ENCODE measurements at places on chromosomes 5 and 9.

GRCh38 chr9:134234687-134235359, 70.5 kb upstream of the RNU6ATAC start:
- no peak for DNase-seq

- DNase-seq, result no peak
Observed at GRCh38 chr9:92359394-92359995, 33.7 kb downstream of the CENPP start.

- DNase-seq, result no peak
Observed at GRCh38 chr5:82641331-82642003, 363.3 kb upstream of the RPS23 start.

GRCh38 chr5:166178411-166179080, 2112.9 kb upstream of the WWC1 start:
- DNase-seq, result no peak

DNA sequence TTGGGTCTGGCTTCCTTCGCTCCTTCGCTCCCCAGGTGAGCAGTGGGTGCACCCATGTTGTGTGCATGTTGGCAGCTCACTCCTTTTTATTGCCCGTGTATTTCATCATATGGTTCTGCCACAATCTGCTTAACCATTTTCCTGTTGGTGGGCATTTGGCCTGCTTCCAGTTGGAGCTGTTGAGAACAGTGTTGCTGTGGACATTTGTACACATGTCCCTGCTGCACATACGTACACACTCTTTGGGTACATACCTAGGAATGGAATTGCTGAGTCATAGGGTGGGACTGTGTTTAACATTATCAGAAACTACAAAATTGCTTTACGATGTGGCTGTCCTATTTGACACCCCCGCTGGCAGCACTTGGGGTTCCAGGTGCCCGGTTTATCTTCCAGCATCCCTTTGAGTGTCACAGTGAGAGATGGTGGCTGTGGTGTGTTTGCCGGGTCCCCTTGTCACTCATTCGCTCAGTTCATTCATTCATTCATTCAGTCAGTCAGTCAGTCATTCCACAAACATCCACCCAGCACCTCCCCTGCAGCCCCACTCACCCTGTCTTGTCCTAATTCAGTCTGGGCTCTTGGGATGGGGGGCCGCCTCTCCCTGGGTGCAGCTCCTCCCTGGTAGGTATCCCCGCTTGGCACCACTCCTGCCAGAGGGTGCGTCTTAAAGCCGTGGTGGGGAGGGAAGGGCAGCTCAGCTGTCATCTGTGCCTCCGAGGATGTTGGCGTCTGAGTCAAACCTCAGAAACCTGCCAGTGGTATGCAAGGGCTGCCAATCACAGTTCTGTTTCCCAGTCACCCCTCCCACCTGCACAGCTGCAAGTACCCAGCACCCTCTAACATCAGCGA, 7.9 kb upstream of the FIBCD1 start:
- no peak for DNase-seq

GRCh38 chr5:80860924-80861613, 99.1 kb upstream of the RASGRF2 start:
- no peak for DNase-seq

- no peak for DNase-seq
Observed at GRCh38 chr5:140967226-140967893, 1.1 kb downstream of the PCDHAC2 start.

GRCh38 chr5:53126521-53126920, 17.0 kb upstream of the MOCS2 start:
- DNase-seq, result no peak

DNA sequence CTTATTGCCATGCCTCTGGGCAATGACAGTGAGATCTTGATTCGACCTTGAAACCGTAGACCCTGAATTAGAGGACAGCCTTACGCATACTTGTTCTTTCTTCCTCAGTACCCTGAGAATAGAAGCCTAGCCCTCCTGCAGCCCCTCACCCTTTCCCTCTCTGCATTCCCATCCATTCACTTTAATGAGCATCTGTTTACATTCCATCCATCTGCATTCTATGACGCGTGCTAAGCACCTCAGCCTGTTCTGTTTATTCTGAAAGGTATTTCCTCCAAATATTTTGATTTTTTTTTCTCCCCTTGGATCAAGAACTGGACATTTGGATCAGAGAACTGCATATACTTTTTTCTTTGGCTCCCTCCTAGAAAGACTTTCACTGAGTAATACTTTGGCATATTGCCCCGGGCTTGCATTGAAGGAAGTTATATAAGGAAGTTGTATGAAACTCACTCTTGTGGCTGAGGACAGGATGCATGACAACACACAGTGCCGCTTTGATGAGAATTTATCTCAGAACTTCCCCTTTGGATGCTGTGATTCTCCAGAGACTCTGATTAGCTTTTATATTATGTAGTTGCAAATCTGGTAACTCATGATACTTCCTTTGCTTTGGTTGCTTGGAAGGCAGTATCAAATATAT, 15.7 kb downstream of the TMEM8B start:
- DNase-seq, result no peak

DNA sequence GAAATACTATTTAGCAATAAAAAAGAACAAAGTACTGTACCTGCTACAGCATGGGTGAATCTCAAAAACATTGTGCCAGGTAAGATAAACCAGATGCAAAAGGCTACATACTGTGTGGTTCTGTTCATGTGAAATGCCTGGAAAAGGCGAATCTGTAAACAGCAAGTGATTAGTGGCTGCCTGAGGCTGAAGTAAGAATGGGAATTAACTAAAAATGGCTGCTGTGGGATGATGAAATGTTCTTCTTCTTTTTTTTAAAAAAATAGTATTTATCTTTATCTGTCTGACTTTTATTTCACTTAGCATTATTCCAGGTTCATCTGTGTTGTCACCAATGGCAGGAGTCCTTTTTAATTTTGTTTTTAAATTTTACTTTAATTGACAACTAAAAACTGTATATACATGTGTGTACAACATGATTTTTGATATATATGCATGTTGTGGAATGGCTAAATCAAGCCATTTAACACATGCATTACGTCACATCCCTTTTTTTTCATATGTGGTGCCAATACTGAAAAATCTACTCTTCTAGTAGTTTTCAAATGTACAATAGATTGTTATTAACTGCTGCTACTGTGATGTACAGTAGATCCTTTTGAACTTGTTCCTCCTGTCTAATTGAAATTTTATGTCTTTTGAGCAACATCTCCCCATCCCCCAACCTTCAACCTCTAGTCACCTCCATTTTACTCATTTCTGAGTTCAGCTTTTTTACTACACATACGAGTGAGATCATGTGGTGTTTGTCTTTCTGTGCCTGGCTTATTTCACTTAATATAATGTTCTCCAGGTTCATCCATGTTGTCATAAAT, 62.9 kb upstream of the TNFAIP8 start:
- no peak for DNase-seq

DNA sequence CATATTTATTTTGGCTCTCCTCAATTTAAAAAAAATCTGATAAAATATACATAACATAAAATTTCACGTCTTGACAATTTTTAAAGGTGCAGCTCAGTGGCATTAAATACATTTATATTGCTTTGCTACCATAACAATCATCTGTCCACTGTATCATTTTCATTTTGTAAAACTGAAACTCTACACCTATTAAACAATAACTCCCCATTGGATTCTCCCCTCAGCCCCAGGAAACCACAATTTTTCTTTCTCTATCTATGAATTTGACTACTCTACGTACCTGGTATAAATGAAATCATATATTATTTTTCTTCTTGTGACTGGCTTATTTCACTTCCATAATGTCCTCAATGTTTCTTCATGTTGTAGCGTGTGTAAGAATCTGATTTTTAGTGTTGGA, 563.5 kb downstream of the PRR16 start:
- no peak for DNase-seq

DNA sequence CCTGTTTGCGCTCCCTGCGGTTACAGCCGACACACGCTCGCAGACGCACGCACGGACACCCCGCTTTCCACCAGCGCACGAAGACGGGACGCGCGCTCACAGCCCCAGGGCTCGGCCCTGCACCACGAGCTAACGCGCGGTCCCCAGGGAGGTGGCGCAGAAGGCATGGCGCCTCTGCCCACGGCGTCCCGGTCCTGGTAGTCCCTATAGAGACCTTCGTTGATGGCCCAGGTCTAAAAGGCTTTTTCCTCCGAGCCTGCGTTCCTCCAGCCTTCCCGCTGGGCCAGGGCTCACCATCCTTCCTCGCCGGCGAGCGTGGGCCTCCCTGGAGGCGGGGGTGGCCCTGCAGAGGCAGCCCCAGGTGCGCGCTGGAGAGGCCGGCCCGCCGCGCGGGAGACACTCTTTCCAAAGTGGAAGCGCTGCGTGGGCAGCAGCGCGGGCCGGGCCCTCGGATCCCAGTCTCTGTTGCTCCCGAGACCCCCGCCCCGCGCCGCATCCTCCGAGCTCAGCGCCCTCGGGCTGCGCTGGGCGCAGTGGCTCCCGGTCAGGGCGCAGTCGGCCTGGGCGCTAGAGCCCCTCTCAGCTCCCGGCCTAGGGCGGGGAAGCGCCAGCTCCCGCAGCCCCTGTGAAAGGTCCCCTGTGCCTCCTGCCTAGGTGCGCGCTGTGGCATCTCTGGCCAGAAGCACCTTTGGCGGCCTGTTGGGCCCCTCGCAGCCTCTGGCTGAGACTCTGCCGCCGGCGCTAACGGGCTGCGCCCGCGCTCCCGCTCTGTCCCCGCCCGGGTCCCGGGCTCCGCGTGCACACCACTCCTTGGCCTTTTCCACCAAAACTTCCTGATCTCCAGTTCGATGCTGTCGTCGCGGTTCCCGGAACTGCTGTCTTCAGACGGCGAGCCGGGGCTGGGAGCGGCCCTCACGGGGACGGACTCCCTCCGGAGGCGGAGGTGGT, 31.9 kb upstream of the FANCC start:
- DNase-seq, result no peak

GRCh38 chr5:33468775-33469435, 28.1 kb downstream of the TARS1 start:
- DNase-seq, result no peak
